ENCODE measurements at places on chromosomes 1 and 21.

- peak; percentile 94 for DNase-seq
Observed at GRCh38 chr1:156583821-156584622, 4.5 kb downstream of the TTC24 start.

GRCh38 chr1:25746299-25747045 is 53.5 kb upstream of the SELENON start:
- DNase-seq: no peak

- DNase-seq: no peak
Observed at GRCh38 chr1:15322648-15323350, 75.8 kb downstream of the FHAD1 start.

GRCh38 chr1:57202241-57202640 is 221.6 kb downstream of the DAB1 start:
- no peak for DNase-seq

- DNase-seq: no peak
Observed at GRCh38 chr1:165253818-165254254, 102.7 kb downstream of the LMX1A start.

All from D721Med (cell line).